ENCODE measurements at places on chromosomes 16 and 17. TPM values are rescaled to one million over a fixed set of nuclear protein-coding genes. Genes with fewer than 3 reads are reported as not detected.

Gene SLX1B
- 27.9 TPM for total RNA-seq

Gene PRAC2
- not detected for total RNA-seq

Gene C17orf113
- total RNA-seq, result 0.14 TPM

Gene ADGRG1
- 47.5 TPM for total RNA-seq

DNA sequence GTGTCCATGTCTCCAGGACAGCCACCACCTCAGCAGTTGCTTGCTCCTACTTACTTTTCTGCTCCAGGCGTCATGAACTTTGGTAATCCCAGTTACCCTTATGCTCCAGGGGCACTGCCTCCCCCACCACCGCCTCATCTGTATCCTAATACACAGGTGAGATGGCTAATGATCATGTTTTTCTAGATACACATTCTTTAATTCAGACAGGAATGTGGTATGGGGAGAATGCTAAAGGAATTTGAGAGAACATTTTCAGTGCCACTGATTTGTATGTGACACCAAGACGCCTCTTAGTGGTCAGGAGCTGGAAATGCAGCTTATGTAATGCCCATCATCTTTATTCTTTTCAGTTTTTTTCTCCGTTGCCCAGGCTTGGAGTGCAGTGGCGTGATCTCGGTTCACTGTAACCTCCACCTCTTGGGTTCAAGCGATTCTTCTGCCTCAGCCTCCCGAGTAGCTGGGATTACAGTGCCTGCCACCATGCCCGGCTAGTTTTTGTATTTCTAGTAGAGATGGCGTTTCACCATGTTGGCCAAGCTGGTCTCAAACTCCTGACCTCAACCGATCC is 8.9 kb upstream of the RAPGEFL1 start:
- no peak overlapping the region for H3K27ac ChIP-seq
- no peaks in the 10 kb centered on the region for H3K27me3 ChIP-seq
- peaks cover 94% of the 10 kb centered on the region for H3K36me3 ChIP-seq
- peak; percentile 41 for DNase-seq
- H3K4me3 ChIP-seq, result no peak overlapping the region
- H3K4me1 ChIP-seq, result no peaks in the 10 kb centered on the region

- no peaks in the 10 kb centered on the region for H3K27me3 ChIP-seq
- no peak overlapping the region for H3K27ac ChIP-seq
- no peaks in the 10 kb centered on the region for H3K36me3 ChIP-seq
- H3K4me1 ChIP-seq, result no peaks in the 10 kb centered on the region
- DNase-seq, result no peak
Measured at GRCh38 chr17:51351080-51351479, 90.7 kb downstream of the UTP18 start.

- no peak overlapping the region for H3K27ac ChIP-seq
- DNase-seq, result no peak
- no peak overlapping the region for H3K4me3 ChIP-seq
- no peaks in the 10 kb centered on the region for H3K4me1 ChIP-seq
- peaks cover 6% of the 10 kb centered on the region for H3K27me3 ChIP-seq
Measured at GRCh38 chr17:16909472-16910246, 62.3 kb downstream of the TNFRSF13B start.

DNA sequence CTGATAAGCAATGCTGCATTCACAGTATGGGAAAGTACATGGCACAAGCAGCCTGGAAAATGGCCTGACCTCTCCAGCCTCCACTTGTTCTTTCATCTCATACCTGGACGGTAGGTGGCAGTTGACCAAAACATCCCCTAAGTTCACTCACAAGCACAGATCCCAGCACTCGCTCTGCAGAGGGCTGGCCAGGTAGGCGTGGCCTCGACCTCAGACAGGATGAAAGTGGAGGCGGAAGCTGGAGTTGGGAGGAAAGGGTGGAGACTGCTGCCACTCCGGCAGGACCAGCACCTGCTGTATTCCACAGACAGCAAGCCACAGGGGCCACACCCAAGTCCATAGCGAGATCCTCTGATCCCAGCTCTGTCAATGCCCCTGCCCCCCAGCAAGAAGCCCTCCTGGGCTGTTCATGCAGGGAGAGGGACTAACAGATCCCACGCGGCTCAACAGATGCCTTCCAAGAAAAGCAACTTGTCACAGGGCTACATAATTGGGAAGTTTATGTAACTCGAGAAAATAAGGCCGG is 31.3 kb downstream of the ZCCHC14 start:
- peak; percentile 86 for DNase-seq
- no peaks in the 10 kb centered on the region for H3K27me3 ChIP-seq
- H3K4me3 ChIP-seq, result no peak overlapping the region
- peaks cover 21% of the 10 kb centered on the region for H3K36me3 ChIP-seq
- H3K4me1 ChIP-seq, result peaks cover 40% of the 10 kb centered on the region

DNA sequence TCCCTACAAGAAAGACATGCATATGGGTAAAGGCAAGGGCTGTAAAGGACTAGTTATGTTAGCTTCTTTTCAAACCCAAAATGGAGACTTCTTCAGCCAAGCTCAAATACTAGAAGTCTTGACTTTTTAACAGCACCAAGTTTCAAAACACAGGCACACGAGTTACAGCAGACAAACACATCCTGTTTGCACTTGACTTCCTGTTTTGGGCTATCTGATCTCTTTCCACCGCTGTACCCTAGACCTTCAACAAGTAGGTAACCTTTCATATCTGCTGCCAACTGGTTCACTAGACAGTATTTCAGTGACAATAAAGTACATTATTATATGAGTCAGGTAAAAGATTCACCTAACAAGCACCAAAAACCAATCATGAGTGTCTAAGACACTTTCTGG is 12.3 kb downstream of the RFFL start:
- DNase-seq, result no peak
- peaks cover 4% of the 10 kb centered on the region for H3K4me1 ChIP-seq
- no peak overlapping the region for H3K27ac ChIP-seq
- H3K4me3 ChIP-seq, result no peak overlapping the region
- no peaks in the 10 kb centered on the region for H3K27me3 ChIP-seq
- no peaks in the 10 kb centered on the region for H3K36me3 ChIP-seq

GRCh38 chr16:77330332-77331042 is 104.3 kb downstream of the ADAMTS18 start:
- no peak for DNase-seq
- H3K4me1 ChIP-seq, result no peaks in the 10 kb centered on the region
- H3K4me3 ChIP-seq, result no peak overlapping the region
- no peaks in the 10 kb centered on the region for H3K27me3 ChIP-seq

- H3K4me3 ChIP-seq, result no peak overlapping the region
- H3K27ac ChIP-seq, result no peak overlapping the region
- H3K27me3 ChIP-seq, result no peaks in the 10 kb centered on the region
- no peak for DNase-seq
- H3K36me3 ChIP-seq, result no peaks in the 10 kb centered on the region
Measured at GRCh38 chr16:86975445-86975844, 341.7 kb downstream of the C16orf95 start.

- no peak overlapping the region for H3K27ac ChIP-seq
- H3K4me1 ChIP-seq, result peaks cover 55% of the 10 kb centered on the region
- H3K27me3 ChIP-seq, result no peaks in the 10 kb centered on the region
- H3K4me3 ChIP-seq, result no peak overlapping the region
- no peak for DNase-seq
Measured at GRCh38 chr17:17732892-17733670, 51.8 kb downstream of the RAI1 start.
